Activated T-helper 1 cell treated with anti-CD3 and anti-CD28 coated beads, Interleukin-2, amount 50 U/mL, for 16 hours (primary cell): ENCODE measurements at places on chromosomes 5 and 9.

GRCh38 chr9:94120854-94121376 lies 36.7 kb downstream of the PTPDC1 start:
- DNase-seq = no peak

DNA sequence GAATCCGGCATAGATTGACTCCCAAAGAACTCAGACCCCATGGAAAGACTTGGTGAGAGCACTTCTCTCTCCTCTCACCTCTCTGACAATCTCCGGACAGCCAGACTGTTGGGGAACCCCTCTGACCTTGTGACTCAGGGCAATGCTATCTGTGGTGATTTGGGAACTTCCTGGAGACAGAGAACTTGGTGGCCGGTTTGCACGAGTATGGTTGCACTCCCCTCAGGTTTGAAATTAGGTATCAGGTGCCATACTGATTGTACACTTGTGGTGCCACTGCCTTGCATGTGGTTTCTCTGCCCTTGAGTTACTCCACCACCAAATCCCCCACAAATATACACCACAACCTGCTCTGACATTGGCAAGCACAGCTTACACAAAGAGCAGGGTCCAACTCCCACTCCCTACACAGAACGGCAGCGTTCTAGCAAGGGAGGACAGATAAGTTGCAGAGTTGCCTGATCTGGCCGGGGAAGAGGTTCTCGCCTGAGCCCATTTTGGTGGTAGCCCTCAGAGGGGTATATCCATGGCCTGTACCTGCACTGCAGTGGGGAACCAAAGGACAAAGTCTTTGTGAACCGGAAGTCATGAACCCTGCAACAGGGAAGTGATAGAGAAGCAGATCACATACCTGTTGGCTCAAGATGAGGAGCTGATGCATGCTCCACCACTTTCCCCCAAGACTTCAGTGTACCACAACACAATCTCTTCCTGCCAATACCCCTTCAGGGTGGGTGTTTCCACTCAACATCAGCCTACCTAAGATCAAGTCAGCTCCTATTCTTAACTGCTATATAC lies 255.1 kb downstream of the MCTP1 start:
- DNase-seq = no peak

- no peak for DNase-seq
Measured at GRCh38 chr9:22528485-22528884, 81.9 kb downstream of the DMRTA1 start.

- DNase-seq = no peak
Measured at GRCh38 chr5:104111632-104112031, 549.0 kb upstream of the NUDT12 start.

GRCh38 chr9:20684875-20685696 lies 1.0 kb downstream of the FOCAD start:
- DNase-seq = no peak

- no peak for DNase-seq
Measured at GRCh38 chr5:88877826-88878225, 5.2 kb downstream of the MEF2C start.

GRCh38 chr9:125119643-125120286 lies 23.6 kb downstream of the SCAI start:
- DNase-seq = no peak

- DNase-seq = no peak
Measured at GRCh38 chr5:169772256-169772655, 135.2 kb downstream of the DOCK2 start.

DNA sequence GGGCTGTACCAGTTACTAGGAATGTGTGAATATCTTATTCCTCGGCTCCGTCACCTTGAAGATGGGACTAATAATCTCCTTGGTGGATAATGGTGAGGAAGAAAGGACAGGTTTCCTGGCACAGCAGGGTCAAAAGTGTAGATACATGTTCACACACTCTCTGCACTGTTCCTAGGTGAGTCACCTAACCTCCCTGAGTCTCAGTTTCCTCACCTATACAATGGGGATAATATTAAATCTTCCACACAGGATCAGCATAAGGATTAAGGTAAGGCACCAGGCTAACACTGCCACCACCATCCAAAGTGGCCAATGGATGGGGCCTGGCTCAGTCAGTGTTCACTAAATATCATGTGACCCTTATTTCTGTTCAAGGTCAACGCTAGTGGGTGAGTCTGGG lies 66.9 kb downstream of the PSMB7 start:
- DNase-seq = no peak

- DNase-seq = no peak
Measured at GRCh38 chr9:13410566-13411031, 131.1 kb upstream of the MPDZ start.

- no peak for DNase-seq
Measured at GRCh38 chr5:132325691-132326090, 31.5 kb downstream of the SLC22A4 start.

DNA sequence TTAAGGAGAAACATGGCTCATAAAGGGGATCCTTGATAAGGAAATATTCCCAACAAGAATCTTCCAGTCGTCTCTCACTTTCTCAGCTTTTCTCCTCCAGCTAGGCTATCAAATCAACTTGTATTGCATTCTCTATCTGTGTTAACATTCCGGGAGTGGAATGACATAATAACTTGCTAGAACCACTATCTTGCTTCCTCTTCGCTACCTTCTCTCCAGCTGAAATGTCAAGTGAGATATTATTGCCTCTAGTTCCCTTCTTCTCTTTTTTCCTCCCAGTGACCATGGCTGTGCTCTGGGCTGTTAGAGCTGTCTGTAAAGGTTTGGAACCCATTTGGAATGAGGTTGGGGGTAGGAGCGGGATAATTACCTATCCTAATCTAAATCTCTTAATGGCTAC lies 1329.5 kb upstream of the WWC1 start:
- DNase-seq = no peak

DNA sequence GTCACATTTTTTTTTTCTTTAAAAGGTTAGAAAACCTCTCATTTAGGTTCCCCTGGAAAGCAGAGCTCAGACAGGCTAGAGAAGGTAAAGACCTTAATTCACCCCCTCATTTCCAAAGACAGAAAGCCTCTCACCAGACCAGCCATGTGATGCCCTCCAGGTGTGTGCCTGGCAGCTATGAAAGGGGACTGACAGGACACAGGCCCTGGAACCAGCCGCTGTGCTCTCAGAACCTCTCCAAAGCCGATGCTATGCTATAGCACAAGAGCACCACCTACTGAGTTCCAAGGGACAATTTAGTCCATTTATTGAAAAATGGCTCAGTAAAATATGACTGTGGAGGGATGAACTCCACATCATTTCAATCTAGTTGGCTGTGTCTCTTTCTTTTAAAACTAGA lies 48.8 kb downstream of the FANCC start:
- DNase-seq = no peak

GRCh38 chr9:118701985-118702384 lies 667.2 kb downstream of the BRINP1 start:
- DNase-seq = no peak

GRCh38 chr5:161009194-161009593 lies 157.2 kb upstream of the ATP10B start:
- DNase-seq = no peak

DNA sequence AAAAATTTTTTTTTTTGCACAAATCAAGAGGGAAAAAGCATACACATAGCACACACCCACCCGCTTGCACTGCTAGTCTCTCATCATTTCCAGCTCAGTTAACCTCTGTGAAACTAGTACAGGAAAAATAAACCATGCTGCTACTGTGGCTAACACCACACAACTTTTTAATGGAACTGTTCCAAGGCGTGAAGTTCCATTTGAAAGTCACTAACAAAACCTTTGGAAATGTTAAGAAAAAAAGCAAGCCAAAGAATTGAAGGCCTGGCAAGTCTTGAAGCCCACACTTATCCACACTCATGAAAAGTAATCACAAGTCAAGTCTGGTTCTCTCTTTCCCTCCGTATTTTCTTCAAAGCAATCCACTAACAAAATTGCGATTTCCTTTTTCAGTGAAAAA lies 116.3 kb downstream of the FANCC start:
- no peak for DNase-seq

GRCh38 chr5:174608631-174609097 lies 115.7 kb upstream of the MSX2 start:
- no peak for DNase-seq

DNA sequence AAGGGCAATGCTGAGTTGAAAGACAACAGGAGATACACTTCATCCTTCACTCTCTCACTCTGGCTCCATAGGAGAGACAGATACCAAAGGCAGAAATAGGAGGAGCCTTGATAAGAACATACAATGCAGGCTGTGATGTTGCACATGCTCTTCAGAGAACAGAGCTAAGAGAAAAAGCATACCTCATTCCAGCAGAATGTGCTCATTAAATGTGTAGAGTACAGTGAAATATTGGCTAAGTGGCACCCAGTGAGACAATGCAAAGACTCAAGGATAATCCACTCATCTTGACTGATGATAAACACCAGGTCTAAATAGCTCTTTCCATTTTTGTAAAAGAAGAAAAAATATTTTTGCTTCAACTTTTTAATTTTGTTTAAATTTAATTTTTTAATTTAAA lies 139.7 kb downstream of the OR2K2 start:
- DNase-seq = no peak

DNA sequence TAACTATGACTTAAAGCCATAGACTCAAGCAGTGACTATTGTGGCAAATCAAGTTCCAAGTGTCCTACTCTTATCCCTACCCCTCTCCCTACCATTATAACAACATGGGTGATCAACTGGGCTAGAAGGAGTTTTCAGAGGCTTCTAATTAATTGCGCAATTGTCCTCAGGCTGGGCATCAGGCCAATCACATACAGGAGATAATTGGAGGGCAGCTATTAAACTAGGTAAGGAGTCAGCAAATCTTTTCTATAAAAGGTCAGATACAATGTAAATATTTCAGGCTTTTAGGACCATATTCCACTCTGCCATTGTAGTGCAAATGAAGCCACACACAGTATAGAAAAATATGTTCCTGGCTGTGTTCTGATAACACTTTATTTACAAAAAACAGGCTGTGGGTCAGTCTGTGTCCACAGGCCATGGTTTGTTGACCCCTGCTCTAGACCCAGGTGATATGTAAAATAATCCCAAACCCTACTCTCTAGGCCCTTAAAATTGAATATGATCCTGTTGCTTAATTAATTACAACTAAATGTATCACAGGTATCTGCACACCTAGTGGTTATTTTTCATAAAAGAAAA lies 141.4 kb upstream of the PIK3R1 start:
- no peak for DNase-seq

GRCh38 chr9:113564498-113565237 lies 101.1 kb downstream of the RGS3 start:
- DNase-seq = no peak

- DNase-seq = no peak
Measured at GRCh38 chr5:138947780-138948179, 72.6 kb upstream of the LRRTM2 start.

DNA sequence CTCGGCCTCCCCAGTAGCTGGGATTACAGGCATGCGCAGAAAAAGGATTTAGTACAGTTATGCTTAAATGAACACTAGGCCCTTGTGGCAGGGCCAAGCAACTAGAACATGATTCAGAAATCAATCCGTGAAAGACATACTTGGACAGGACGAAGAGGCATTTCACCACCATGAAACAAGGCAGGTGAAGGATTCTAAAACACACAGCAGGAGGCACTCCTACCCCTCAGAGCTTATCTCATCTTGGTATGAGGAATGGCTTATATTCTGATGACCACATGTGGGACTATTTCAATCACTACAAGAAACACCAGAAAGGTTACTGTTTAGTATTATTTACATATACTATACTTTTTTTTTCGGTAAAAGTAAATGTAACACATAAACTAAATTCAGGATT lies 15.7 kb downstream of the OR2S2 start:
- no peak for DNase-seq

- DNase-seq = no peak
Measured at GRCh38 chr5:80963966-80964481, 3.9 kb downstream of the RASGRF2 start.

GRCh38 chr9:134243778-134244467 lies 79.6 kb upstream of the RNU6ATAC start:
- DNase-seq = no peak

- no peak for DNase-seq
Measured at GRCh38 chr5:68534131-68534940, 318.8 kb downstream of the PIK3R1 start.

GRCh38 chr5:132901036-132901435 lies 27.6 kb downstream of the LEAP2 start:
- no peak for DNase-seq

DNA sequence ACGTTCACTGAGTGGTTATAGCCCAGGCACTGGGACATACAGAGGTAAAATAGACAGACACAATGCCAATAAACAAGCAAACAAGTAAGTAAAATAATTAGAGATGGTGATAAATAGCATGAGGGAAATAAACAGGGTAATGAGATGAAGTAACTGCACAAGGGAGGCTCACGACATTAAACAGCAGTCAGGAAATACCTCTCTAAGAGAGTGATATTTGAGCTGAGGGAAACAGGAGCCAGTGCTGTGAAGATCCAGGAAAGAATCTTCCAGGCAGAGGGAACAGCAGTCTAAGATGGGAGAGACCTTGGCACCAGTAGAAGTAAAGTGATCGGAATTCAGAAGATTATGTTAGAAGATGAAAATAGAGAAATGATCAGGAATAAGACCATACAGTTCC lies 279.4 kb downstream of the HINT1 start:
- DNase-seq = no peak

- no peak for DNase-seq
Measured at GRCh38 chr5:59040024-59040803, 457.3 kb downstream of the RAB3C start.

- no peak for DNase-seq
Measured at GRCh38 chr5:29193972-29194371, 1999.5 kb upstream of the CDH6 start.

DNA sequence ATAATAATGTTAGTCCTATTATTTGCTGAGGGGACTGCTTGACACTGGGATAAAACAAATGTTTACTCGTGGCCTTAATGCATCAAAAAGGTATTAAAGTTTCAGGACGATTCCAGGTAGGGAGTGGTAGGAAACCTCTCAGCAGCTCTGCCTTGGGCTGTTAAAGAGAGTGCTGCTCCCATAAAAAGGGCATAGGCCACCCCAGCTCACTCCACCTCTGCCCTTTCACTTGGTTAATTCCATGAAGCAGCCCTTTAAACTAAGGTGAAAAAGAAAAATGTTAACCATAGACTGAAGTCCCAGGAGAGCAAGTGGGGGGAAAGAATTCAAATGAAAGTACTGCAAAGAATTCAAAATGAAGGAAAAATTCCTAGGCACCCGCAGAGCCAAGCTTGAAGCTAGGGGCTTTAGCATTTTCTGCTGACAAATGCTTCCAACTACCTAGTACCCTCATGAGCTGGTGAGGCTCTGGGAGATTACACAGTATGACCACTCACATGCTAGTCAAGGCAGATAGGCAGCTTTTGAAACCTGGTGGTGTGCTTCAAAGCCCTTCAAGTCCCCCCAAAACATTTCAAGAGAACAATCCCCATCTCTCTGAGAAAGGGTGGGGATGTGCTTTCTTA lies 8.5 kb downstream of the KLF9 start:
- no peak for DNase-seq
